ENCODE measurements at places on chromosomes 7 and 10.
A peak's percentile ranks its signal among the peaks of the same experiment; 100 is the strongest.

DNA sequence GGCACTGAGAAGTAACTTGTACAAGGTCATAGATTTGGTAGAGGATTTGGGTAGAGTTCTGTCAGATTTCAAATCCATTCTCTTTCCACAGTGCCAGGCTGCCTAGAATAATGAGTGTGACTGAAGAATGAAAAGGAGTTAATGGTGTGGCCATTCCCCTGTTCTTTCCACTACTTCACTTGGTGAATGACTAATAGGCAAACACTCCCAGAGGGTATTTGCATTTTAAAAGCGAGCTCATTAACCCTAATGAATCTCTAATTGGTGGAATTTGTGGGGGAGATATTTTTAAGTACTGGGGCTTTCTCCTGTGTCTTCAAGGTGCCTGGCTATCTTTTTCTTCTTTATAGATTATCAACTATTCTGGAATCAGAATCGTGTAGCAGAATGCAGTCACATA, 74.8 kb upstream of the RPA3 start:
- DNase-seq = no peak

- no peak for DNase-seq
These were observed 95.3 kb upstream of the DNAJB12 start for GRCh38 chr10:72449941-72450441.

GRCh38 chr10:105969884-105970377, 1194.6 kb downstream of the SORCS1 start:
- no peak for DNase-seq

DNA sequence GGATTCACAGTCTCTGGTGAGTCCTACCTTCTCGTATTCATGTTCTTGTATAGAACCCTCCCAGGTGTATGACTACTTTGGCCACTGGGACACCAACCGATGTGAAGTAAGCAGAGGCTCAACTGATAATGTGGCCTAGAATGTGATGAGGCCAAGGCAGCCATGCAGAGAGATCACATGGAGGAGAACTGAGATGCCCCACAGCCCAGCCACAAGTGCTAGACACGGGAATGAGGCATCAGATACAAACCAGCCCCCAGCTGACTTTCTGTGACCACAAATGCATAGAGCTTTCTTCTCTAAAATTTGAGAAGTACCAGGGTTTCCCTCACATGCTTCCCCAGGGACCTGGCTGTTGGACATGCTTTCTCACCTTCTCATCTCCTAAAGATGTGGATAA, 375.7 kb downstream of the CCSER2 start:
- no peak for DNase-seq

DNA sequence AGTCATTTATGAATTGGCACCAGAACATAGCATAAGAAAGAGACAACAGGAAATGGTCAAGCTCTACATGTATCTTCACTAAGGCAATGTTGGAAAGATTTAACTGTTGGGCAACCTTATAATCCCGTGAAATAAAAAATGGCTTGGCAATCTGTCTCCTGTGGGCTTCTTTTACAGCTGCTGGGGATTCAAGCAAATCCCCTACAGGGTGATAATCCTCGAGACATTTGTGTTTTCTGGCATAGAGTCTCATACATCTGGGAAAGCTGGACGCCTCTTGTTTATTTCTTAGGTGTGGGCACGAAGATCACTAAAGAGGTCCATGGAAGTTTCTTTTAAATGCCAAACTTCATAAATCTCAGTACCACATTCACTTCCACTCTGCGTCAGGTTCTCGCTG, 82.2 kb upstream of the GPR141 start:
- no peak for DNase-seq

DNA sequence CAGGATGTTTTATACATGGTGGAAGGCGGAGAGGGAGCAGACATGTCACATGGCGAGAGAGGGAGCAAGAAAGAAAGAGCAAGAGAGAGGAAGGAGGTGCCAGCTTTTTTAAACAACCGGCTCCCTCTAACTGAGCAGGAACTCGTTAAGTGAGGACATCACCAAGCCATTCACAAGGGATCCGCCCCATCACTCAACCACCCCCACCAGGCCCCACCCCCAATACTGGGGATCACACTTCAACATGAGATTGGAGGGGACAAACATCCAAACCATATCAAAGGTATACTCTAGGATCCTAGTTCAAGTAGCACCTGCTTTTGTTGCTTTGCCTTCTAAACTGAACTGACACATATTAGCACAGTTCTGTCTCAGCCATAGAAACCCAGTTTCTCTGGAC, 141.9 kb upstream of the KLF14 start:
- DNase-seq = no peak

DNA sequence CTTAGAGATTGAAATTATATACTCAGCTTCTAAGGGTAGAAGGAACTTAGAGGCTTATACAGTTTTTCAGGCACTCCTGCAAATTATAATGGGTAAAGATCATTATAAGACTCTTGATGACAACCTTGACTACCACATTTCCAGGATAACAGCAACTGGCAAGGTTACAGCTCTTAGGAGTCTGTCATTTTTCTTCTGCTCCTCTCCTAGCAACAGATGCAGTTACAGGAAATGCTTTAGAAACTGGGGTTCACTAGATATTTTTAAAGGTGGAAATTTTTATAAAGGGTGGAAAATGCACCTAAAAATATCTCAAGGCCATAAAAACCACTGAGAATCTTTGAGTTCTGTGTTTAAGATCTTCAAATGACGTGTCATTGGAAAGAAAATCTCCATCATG, 185.8 kb downstream of the RELN start:
- no peak for DNase-seq

- peak; percentile 25 for DNase-seq
These were observed 38.9 kb upstream of the UBN2 start for GRCh38 chr7:139192014-139192706.

GRCh38 chr10:45564303-45564959, 108.1 kb downstream of the ZFAND4 start:
- DNase-seq = no peak

- no peak for DNase-seq
These were observed 27.7 kb downstream of the EBF3 start for GRCh38 chr10:129936266-129936922.

DNA sequence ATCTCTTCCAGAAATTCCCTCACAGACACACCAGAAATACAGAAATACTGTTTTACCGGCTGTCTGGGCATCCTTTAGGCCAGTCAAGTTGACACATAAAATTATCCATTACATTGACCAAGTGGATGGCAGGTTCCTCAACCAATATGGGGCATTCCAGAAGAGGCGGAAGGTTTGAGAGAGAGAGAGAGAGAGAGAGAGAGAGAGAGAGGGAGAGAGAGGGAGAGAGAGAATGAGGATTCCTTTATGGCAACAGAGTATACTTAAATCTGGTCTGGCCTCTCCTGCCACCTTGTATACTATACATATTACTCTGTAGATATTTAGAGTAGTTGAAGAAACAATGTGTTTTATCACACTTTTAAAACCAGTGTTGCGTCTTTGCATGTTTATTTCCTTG, 214.1 kb downstream of the CAMK1D start:
- DNase-seq = no peak

DNA sequence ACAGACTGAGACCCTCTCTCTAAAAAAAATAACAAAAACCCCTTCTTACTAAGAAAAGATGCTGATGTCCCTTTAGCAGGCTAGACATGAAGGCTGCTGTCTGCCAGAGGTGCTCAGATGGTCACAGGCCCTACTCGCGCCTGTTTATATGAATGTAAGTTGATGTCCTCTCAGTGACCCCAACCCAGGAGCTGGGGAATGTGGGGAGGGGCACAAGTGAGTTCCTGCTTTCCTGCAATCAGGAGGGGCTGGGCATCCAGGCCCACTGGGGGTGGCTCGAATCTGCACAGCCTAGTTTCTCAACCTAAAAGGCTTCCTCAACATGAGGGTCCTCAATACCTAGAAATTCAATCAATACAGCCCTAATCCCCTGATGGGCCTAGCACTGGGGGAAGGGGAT, 12.1 kb upstream of the SLC29A3 start:
- DNase-seq = no peak

DNA sequence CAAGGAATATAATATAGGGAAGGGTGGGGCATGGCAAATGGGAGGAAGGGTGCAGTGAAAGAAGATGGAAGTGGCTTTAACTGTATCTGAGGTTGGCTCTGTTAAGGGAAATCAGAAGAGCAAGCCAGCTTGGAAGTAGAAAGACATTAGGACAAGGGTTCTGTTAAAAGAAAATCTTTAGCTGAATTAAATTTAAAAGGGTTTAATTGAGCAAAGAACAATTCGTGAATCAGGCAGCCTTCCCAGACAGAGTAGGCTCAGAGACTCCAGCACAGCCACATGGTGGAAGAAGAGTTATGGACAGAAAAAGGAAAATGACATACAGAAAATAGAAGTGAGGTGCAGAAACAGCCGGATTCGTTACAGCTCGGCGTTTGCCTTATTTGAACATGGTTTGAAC, 42.0 kb downstream of the FAM13C start:
- DNase-seq = no peak

DNA sequence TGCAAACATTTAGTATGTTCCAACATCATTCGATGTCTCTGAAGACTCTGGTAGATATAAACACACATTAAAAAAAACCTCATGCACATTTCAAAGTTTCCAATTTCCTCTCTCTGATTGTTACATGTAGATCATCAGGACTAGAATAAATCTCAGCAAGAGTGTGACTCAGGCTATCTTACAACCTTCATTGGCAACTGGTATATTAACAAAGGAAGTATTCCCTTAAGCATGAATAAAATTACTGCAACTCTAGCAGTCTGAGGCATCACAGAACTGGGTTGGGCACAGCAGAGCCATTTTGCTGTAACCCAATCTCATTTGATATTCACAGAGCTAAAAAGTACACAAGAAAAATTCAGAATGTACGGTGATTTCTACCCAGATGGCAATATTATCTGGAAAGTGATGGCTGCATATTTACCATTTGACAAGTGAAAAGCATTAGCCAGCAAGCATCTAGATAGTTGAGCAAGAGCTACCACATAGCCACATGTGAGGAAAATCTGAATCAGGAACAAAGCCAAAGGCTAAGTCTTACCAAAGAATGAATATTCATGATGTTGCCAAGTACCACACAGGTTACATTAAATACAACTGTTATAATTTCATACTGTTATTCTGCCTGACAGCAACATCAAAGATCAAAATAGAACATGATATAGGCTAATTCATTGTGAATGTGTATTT, 232.2 kb downstream of the CRPPA start:
- DNase-seq = peak; percentile 55

DNA sequence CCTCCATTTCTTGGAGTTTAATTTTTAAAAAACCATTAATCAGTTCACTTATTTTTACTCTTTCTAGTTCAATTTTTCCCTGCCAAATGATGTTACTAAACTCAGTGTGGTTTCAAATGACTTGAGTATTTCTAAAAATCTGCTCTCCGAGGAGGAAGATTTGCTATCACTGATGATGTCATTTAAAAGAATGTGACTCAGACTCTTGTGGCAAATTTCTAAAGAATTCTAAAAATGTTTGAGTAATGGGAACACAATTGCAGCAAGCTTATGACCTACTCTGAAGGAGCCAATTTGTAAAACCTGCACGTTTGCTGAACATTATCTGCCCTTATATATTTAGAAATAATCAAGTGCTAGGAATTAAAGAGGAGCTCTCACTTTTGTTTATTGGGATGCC, 88.6 kb downstream of the SPAG6 start:
- DNase-seq = peak; percentile 92

GRCh38 chr10:79058899-79059841, 9.6 kb upstream of the ZMIZ1 start:
- no peak for DNase-seq

- DNase-seq = no peak
These were observed 15.1 kb upstream of the GATA3 start for GRCh38 chr10:8039321-8039881.

DNA sequence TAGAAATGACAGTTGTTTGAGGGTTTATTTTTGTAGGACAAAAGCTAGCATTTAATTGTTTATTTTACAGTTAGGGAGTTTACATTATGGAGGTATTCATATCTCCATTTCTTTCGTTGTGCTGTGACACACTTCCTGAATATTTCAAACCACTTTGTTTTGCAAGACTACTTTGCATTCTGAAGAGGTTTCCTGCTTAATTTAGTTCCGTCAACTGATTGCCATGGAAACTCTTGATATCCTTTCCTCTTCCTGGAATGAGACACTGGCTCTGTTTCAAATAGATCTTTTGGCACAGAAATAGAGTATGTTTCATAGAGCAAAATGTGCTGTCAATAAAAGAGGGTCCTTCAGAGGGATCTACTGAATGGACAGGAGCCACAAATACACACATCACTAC, 159.5 kb upstream of the AGR3 start:
- DNase-seq = peak; percentile 99

DNA sequence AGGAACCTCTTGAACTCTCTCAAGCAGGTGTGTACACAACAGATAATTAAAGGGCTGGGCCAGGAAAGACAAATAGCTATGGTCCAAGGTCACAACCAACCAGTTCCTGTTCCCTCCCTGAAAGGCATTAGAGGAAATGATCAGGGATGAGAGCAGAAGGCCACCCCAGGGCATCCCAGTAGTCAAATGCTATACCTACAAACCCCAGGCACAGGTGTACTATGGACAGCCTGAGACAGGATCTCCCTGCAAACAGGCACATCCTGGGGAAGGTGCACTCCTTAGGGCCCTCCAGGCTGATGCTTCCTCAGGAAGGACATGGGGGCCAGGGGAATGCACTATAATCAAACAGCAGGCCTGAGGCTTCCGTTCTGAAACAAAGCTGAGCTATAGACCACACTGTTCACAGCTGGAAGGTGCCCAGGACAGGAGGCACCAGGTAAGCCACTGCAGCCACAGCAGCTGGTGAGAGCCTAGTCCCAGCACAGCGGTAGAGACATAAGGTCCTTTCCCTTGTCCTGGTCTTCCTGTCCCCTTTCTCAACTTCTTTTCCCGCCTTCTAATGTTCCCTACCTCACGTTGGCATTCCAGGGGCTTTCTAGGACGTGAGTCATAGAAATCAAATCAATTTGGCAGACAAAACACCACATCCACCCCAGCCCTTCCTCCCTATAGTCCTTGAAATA, 13.3 kb downstream of the PARP12 start:
- no peak for DNase-seq

DNA sequence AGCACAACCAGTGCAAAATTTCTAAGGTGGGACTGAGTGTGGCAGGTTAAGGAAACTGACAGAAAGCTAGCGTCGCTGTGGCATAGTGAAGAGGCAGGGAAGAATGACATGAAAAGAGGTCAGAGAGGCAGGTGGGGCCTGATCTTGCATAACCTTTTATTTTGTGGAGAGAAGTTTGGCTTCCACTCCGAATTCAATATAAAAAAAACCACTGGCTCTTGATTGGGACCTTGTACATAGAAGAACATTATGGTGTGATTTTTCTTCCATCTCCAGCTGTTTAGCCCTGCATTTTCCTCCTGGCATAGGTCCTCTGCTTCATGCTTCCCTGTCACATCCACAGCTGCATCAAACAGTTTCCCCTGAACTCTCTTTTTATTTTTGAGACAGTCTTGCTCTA, 170.5 kb upstream of the MEOX2 start:
- DNase-seq = no peak

- DNase-seq = no peak
These were observed 116.0 kb downstream of the PTPN20 start for GRCh38 chr10:47027108-47027783.
